NCI-H187 treated with DMSO at 0.1 percent for 48 hours (cell line): ENCODE measurements at places on chromosomes 3 and 15.

DNA sequence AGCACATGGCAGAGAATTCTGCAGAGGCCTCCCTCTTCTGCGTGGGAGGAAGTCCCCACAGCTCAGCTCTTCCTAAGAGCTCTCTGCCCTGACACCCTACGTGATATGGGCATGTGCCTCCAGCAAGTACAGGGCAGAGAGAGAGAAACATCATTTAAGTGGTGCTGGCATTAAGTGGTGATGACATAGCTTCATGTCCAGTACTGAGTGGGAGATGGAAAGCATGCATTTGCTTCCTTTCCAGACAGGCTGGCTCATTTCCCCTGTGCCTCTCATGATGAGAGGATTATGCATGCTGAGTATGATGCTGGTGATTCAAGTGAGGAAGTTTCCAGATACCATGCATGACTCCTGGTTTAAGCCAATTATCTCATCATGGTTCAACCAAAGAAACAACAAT, 26.9 kb downstream of the BFSP2 start:
- no peak for DNase-seq

GRCh38 chr3:143339451-143339850, 219.9 kb downstream of the CHST2 start:
- no peak for DNase-seq

DNA sequence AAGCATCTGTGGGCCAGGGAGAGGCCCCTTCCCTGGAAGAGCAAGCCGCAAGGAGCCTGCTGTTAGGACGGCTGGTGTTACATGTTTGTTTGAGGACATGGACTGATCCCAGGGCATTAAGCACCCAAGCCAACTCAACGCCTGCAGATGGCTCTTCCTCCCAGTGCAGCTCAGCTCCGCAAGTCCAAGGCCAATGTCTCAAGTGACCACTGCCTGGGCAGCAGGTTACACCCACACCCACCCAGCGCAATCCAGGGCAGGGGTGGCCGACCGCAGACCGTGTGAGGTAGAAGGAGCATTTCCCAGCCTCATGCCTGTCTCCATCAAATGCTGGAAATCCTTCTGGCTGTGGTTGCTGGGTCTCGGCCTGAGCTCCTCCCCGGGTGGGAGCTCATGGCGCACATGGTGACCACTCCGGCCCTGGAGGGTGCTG, 14.5 kb downstream of the GP5 start:
- DNase-seq = no peak

DNA sequence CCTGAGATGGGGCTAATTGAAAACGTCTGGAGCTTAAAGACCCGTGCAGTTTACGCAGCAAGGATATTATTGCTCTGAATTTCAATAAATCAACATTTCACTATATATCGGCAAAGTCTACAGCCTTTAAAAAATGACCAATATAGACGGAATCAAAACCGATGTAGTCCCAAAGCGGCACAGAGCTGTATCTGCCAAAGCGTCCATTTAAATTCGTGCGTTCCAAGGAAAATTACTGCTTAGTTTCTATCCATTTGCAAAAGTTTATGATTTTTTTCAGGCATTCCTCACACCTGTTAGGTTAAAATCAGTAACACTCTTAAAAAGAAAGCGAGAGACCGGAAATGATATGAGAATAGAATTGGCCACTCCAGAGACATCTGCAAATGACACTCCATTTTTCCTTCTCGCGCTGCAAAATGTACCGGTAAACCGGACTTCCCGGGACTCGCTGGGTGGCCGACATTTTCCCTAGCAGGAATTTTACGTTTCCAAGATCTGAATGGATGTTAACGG, 777 bp upstream of the EIF4A2 start:
- DNase-seq = no peak

GRCh38 chr15:44584162-44584749, 47.3 kb downstream of the EIF3J start:
- no peak for DNase-seq

DNA sequence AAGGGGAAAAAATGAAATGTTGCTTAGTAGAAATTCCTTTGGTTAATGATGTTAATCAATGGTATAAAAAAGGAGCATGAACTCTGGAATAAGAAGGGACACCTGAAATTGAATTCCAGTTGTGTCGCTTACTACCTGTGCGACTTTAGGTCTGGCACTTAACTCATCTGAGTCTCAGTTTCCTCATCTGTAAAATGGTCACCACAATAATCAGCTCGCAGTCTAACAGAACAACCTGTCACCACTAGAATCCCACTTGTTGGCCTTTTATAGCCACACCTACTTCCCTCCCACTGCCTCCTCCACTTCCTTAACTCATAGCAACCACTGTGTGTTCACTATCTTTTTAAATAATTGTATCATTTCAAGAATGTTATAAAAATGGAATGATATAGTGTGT, 2.5 kb downstream of the PLAAT1 start:
- DNase-seq = no peak

- DNase-seq = no peak
Measured at GRCh38 chr3:21393683-21394311, 357.2 kb downstream of the ZNF385D start.

GRCh38 chr15:75182187-75183131, 19.2 kb upstream of the C15orf39 start:
- no peak for DNase-seq

- DNase-seq = no peak
Measured at GRCh38 chr3:77370413-77370812, 330.5 kb downstream of the ROBO2 start.

DNA sequence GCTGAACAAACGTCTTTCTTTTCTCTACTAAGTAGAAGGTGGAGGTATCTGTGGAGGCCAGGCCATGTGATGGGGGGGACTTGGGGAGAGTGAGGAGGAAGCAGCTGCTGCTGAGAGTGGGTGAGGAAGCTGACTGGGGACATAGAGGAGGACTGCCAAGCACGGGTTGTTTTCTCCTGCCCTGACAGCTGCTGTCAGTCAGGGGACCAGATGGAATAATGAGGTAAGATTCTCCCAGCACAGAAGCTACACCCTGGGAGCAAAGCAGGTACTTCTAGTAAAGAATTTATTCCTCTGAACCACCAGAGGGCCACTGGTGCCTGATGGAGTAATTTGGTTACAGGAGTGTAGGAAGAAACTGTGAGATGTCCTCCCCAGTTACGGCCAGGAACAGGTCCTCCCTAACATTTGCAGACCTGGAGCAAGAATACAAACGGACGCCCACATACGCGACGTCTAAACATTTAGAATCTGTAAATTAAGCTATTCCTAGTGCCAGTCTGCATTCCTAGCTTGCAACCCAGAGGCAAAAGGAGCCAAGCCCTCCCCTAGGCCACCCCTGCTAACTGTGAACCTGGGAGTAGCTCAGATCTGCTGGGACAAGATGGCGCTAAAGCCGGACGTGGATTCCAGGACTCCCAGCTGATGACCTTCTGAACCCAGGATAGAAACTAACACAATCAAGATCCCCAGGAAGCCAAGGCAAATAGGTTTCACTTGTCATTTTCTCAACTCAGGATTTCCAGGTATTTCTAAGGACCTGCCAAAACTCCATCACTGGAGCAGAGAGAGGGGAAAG, 14.8 kb downstream of the CRYGS start:
- DNase-seq = no peak

GRCh38 chr15:74213858-74214284, 11.3 kb upstream of the STRA6 start:
- DNase-seq = no peak

- DNase-seq = no peak
Measured at GRCh38 chr3:182732232-182733015, 60.9 kb upstream of the ATP11B start.

- DNase-seq = no peak
Measured at GRCh38 chr3:29892976-29893554, 612.2 kb downstream of the RBMS3 start.

- DNase-seq = no peak
Measured at GRCh38 chr15:34737477-34737876, 17.3 kb downstream of the GJD2 start.

- DNase-seq = no peak
Measured at GRCh38 chr15:89632563-89633430, 22.5 kb downstream of the KIF7 start.

DNA sequence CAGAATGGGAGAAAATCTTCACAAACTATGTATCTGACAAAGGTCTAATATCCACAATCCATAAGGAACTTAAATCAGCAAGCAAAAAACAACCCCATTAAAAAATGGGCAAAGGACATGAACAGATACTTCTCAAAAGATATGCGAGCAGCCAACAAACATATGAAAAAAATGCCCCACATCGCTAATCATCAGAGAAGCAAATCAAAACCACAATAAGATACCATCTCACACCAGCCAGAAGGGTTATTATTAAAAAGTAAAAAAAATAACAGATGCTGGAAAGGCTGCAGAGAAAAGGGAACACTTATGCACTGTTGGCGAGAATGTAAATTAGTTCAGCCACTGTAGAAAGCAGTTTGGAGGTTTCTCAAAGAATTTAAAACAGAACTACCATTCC, 80.2 kb upstream of the ATP11B start:
- DNase-seq = no peak

DNA sequence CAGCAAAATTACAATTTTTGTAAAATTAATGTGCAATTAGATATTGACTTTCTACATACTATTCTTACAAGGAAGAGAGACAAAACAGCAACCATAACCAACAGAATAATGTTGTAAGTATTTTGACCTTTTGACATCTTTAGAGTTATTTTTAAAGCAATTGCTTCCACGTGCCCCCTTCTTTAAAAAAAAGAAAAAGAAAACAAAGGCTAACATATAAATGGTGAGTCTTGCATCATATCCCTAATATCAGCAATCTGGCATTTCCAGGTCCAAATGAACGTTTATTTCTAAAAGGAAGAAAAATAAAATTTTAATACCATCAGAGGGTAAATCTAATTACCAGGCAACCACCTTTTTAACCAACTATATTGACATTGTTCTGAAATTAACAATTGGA, 19.3 kb upstream of the STRIT1 start:
- no peak for DNase-seq
